ENCODE measurements at places on chromosomes 1 and 21.

- no peak for DNase-seq
Measured at GRCh38 chr1:202229376-202229775, 35.8 kb downstream of the LGR6 start.

GRCh38 chr1:10489291-10490055 is 14.7 kb downstream of the PEX14 start:
- DNase-seq, result no peak

DNA sequence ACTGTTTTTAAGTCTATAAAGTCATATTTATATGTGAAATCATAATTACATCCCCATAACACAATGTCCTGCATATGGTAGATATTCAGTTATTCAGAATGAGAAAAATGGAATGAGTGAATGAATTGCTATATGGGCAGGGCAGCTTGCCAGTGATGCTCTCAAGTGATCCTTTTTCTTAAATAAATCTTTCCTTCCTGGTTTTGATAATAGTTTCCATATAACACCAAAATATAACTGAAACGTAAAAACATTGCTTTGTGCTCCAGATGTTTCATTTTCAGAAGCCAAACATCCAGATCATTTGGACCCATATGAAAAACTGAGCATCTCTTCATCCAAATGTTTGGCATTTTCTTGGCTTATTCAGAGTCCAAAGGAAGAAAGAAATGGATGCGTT is 30.2 kb upstream of the RGS8 start:
- no peak for DNase-seq

GRCh38 chr1:226064816-226065248 is 2.3 kb downstream of the H3-3A start:
- peak; percentile 27 for DNase-seq

- DNase-seq, result no peak
Measured at GRCh38 chr1:162901243-162901642, 40.3 kb upstream of the CCDC190 start.

- peak; percentile 3 for DNase-seq
Measured at GRCh38 chr21:33977017-33977720, 61.6 kb upstream of the ATP5PO start.

DNA sequence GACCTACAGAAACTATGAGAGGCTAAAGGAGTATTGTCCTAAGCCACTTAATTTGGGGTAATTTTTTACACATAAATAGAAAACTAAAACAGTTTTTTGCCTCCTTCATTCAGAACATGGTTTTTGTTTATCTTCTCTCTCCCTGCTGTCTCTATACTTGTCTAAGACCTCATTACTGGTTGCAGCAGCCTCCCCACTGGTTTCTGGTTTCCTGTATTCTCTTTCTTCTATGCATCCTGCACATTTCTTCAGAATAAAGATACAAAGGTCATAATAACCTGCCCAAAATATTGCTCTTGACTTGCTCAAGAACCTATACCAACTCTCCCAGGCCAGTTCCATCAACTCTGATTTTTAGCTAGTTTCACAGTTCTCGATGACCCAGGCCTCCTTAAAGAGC is 19.8 kb upstream of the BOLA1 start:
- no peak for DNase-seq

DNA sequence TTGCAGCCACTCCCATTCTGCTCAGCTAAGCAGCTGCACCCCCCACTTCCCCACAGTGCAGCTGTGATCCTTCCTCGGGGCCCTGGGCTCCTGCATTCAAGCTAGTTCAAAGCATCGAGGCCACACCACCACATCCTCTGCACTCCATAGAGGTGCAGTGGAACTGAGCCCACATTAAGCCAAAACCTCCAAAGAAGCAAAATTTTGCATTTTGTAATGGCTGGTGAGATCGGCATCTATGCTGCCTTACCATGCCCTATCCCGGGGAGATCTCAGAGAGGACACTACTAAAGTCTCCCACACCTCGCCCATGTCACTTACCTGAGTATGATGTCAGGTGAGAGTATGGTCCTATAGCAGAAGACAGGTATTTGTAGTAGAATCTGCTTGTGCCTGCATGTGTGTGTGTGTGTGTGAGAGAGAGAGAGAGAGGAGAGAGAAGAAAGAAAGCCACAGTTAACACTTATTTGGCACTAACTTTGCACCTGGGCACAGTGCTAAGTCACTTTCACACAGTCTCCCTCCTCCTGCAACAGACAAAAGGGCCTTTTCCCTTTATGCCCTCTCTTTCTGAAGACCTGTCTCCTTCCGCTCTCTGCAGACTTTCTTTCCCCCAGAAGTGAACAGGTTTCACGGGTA is 89.8 kb downstream of the KIF14 start:
- DNase-seq, result peak; percentile 4

DNA sequence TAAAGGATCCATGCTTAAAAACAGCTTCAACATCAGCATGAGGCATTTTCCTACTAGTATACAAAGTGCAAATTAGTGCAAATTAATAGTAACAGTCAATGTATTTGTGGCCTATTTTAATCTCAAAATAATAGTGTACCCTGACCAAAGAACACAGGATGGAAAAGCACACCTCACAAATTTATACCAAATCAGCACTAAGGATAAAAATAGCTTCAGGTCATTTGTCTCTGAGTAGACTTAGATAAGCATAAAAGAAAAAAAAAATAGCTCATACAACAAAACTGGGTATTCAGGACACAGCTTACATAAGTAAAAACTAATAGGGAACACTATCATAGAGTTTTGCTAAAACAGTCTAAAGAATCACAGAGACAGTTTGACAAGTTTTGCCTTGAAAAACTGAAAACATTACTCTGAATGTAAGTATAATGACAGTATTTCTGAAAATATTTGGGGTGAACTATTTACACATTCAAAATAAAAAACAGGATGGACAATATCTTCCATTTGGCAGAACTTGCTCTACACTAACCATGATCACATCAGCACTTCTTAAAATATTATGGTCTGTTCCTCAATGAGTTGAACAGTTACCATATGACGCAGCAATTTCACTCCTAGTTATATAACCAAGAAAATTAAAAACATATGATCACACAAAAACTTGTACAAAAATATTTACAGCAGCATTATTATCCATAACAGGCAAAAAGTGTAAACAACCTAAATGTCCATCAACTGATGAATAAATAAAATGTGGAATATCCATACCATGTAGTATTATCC is 46.3 kb downstream of the RNF115 start:
- no peak for DNase-seq

DNA sequence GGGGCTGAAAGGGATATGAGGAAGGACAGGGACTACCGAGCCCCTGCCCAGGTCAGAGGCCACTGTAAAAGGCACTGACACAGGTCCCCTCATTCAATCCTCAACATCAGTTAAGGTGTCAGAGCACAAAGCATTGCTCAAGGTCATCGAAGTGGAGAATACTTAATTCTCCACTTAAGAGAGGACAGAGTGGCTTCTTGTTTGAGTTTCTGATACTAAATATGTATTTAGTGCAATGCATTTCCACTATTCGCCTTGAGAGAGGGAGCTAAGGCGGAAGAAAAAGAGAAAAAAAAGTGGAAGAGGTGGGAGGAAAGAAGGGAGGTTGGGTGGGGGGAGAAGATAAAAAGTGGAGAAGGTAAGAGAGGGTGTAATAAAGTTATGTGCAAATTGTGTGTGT is 100.1 kb upstream of the SPATA6 start:
- DNase-seq, result no peak

- no peak for DNase-seq
Measured at GRCh38 chr1:32014948-32015273, 1.2 kb downstream of the KHDRBS1 start.

GRCh38 chr1:29245876-29246275 is 9.6 kb downstream of the PTPRU start:
- DNase-seq, result no peak

GRCh38 chr1:210294999-210295745 is 33.5 kb upstream of the HHAT start:
- no peak for DNase-seq

DNA sequence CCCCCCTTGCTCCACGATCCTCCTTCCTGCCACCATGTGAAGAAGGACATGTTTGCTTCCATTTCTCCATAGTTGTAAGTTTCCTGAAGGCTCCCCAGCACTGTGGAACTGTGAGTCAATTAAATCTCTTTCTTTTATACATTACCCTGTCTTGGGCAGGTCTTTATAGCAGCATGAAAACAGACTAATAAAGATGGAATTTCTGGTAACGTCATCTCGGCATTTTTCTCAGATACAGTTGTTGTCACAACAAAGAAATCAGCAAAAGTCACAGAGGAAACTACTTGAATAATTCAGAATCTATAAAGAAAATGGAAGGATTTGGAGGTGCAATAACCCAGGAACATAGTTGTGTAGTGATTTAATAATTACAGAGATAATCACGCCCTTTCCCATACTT is 4.4 kb downstream of the APCS start:
- DNase-seq, result no peak

DNA sequence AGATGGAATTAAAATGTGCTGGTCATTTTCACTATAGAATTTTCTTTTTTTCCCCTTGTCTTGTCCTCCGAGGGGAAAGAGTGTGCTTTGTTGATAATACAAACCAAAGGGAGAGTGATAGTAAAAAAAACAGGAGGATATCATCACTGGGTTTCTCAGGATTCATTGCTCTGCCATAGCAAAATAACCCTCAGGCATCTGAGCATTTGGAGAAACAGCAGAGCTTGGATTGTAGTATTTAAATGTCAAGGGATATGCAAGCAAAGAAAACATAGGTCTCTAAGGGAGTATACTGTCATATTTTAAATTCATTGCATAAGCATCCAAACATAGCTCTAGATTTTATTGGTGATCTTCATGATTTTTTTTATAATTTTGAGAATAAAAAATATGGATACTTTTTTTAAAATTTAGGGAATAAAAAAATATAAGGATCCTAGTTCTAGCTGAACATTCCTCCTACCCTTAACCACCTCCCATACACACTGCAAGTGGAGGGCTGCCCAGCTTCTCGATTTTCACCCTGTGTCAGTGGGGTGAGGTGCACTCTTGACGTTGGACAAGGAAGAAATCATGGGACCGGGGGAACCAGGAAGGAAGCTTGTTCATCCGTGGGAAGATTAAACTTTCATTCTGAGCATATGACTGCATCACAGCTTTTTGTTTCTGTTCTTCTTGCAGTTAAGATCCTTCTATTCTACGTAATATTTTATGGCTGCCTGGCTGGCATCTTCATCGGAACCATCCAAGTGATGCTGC is 4.4 kb downstream of the ATP1B1 start:
- DNase-seq, result no peak

GRCh38 chr1:105874621-105875020 is 1181.9 kb upstream of the PRMT6 start:
- DNase-seq, result no peak

GRCh38 chr1:179938752-179939151 is 15.9 kb upstream of the CEP350 start:
- DNase-seq, result no peak

DNA sequence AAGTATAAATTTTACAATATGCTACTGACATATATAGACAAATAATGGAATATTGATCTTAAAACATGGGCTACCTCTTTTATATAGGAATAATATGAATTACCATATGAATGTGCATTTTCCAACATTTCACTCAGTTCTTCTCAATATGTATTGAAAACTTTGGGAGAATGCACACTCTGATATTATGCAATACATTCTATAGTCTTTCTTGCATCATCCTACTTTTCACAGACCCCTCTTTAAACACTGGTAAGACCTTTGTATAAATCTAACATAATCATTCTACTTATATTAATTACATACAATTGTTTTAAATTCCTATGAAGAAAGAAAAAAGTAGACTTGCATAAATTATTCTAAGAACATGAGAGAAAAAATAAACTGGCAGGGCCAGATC is 69.2 kb downstream of the NCAM2 start:
- DNase-seq, result no peak

GRCh38 chr1:4724001-4724400 is 69.6 kb downstream of the AJAP1 start:
- DNase-seq, result no peak

DNA sequence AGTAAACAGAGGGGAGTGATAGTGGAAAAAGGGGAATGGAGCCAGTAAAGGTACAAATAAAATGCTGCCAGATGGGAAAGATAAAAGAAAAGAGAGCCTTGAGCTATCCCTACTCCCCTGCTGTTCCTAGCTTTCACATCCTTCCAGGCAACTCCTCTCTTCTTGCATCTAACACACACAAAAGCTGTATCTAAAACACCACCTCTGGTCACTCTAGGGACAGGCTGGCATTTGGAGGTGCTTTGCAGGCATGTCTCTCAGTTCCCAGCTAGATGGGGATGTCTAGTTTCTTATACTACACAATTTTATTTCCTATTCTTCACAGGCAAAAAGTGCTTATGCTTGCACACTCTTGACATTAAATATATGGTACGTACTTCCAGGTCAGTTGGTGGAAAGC is 185.1 kb upstream of the ST6GALNAC5 start:
- no peak for DNase-seq

DNA sequence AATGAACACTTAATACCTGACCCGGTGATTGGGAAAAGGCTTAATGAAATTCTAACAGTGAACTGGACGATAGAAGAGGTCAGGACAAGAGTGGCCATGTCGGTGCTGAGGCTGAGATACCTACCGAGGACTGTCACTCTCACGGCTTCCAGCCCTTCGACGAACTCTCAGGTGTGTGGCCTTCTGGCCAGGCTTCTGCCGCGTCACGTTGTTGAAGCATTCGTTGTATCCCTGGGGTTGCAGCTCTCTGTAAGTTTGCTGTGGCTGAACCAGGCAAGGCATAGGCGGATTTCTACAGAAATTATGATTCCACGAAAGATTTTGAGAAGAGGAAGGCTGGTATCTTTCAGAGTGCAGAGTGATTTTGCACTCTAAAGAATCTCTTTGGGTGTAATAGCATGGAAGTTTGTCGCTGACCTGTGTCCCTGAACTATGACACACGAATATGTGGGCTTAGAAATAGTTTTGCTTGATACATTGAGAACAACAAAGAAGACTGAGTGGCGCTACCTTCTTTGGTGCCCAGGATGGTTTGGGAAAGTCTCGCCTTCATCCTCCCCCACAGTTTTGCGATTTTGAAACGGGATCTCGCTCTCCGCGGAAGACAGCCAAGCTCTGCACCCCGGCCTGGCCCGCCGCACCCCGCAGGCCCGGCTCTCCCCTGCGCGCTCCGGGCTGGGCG is 403 bp upstream of the EPHX4 start:
- DNase-seq, result no peak

- DNase-seq, result no peak
Measured at GRCh38 chr21:43318841-43319781, 107.8 kb downstream of the SIK1 start.

DNA sequence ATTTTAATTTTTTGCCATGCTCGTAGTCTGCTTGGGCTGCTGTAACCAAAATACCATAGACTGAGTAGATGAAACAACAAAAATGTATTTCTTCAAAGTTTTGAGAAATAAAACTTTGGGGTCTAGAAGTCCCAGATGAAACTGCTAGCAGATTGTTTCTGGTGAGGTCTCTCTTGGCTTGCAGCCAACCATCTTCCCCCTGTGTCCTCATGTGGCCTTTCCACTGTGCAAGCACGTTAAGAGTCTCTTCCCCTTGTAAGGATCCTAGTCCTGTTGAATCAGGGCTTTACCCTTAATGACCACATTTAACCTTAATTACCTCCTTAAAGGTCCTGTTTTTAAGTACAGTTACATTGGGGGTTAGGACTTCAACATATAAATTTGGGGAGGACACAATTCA is 86.6 kb downstream of the PTBP2 start:
- DNase-seq, result no peak
